Stimulated activated CD4-positive, alpha-beta T cell treated with anti-CD3 and anti-CD28 coated beads, Interleukin-2, amount 100 ng/mL, for 24 hours (primary cell): ENCODE measurements at places on chromosomes 6 and 20.
A peak's percentile ranks its signal among the peaks of the same experiment; 100 is the strongest.

DNA sequence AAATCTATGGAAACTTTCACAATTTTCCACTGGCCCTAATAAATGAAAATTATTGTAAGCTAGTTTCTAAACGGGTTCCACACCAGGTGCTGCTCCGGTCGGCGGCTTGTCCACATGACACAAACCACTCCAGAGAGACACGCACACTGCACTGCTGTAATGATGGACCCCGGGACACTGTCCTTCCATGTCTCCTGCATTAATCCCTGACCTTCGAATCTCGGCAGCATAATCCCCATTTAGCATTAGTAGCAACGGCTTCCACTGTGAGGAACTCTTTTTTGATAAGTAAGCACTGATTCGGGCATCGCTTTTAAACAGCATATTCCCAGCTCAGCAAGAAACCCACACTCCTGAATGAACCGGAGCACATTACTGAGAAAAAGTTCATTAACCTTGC lies 43.5 kb downstream of the INSM1 start:
- DNase-seq: no peak

- DNase-seq: no peak
Measured at GRCh38 chr20:60078351-60079250, 120.4 kb downstream of the CDH26 start.

- DNase-seq: no peak
Measured at GRCh38 chr20:9068233-9068801, 570 bp upstream of the PLCB4 start.

GRCh38 chr20:20017844-20018185 lies 653 bp downstream of the NAA20 start:
- peak; percentile 17 for DNase-seq

- DNase-seq: peak; percentile 57
Measured at GRCh38 chr6:30743099-30744053, 889 bp upstream of the FLOT1 start.

DNA sequence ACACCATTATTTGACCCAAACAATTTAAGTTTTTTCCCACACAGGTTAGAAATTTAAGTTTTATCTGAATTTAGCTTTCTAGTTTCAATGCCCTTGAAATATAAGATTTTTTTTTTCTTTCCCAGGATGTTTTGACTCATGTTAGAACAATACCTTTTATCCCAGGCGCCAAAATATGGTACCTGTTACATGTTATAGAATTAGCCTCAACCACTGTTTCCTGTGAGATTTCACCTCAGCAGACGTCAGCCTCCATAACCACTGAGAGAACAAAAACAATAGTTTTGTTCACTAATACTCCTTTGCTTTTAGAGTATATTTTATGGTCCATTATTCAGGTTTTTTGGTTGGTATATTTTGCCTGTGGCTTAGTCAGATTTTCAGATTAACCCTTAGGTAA lies 302.9 kb downstream of the CDKAL1 start:
- no peak for DNase-seq

GRCh38 chr6:46989398-46989797 lies 52.7 kb downstream of the ADGRF1 start:
- DNase-seq: no peak

DNA sequence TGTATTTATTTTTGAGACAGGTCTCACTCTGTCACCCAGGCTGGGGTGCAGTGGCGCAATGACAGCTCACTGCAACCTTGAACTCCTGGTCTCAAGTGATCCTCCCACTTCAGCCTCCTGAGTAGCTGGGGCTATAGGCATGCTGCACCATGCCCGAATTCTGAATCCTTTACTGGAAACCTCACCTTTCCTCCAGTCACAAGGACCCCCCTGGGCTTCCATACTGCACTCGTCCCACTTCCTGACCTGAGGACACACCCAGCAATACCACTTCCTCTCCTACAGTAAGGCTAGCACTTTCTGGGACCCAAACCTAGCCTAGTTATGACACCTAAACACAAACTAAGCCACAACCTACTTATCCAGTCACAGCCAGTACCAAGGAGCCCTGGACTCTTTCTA lies 68.2 kb downstream of the FAM217A start:
- no peak for DNase-seq
